ENCODE measurements at places on chromosomes 4 and X.

DNA sequence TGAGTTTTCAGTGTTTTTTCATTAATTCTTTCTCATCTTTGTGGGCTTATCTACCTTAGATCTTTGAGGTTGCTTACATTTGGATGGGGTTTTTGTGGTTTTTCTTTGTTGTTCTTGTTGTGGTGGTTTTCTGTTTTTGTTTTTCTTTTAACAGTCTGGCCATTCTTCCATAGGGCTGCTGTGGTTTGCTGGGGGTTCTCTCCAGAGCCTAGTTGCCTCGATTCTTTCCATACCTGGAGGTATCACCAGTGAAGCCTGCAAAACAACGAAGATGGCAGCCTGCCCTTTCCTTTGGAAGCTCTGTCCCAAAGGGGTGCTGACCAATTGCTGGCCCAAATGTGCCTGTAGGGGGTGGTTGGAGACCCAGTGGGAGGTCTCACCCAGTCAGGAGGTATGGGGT, 168.6 kb upstream of the CLNK start:
- no peak for DNase-seq

DNA sequence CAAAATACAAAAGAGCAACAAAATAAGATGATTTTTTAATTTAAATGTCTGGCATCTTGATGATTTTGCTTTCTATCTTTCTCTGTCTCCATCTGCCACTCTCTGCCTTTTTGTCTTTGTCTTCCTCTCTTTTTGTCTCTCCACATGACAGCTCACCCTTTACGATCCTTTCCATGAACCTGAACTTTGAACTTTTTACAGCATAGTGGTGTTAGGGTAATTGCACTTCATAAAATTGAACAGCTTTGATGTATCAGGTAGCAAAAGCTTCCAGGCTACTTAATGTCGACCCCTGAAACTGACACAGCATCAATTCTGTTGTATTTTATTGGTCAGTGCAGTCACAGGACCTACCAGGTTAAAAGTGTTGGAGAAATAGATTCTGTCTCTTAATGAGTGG, 1517.0 kb downstream of the ADGRL3 start:
- DNase-seq: no peak

DNA sequence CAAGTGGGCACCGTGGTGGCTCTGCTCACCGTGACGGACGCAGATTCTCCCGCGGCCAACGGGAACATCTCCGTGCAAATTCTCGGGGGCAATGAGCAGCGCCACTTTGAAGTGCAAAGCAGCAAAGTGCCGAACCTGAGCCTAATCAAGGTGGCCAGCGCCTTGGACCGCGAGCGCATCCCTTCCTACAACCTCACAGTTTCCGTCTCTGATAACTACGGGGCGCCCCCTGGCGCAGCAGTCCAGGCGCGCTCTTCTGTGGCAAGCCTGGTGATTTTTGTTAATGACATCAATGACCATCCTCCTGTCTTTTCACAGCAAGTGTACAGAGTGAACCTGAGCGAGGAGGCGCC, 2.7 kb downstream of the FAT4 start:
- no peak for DNase-seq

- DNase-seq: no peak
These were observed 32.3 kb downstream of the MAML3 start for GRCh38 chr4:140121646-140122045.

GRCh38 chrX:17032351-17032750, 85.9 kb downstream of the REPS2 start:
- DNase-seq: no peak

DNA sequence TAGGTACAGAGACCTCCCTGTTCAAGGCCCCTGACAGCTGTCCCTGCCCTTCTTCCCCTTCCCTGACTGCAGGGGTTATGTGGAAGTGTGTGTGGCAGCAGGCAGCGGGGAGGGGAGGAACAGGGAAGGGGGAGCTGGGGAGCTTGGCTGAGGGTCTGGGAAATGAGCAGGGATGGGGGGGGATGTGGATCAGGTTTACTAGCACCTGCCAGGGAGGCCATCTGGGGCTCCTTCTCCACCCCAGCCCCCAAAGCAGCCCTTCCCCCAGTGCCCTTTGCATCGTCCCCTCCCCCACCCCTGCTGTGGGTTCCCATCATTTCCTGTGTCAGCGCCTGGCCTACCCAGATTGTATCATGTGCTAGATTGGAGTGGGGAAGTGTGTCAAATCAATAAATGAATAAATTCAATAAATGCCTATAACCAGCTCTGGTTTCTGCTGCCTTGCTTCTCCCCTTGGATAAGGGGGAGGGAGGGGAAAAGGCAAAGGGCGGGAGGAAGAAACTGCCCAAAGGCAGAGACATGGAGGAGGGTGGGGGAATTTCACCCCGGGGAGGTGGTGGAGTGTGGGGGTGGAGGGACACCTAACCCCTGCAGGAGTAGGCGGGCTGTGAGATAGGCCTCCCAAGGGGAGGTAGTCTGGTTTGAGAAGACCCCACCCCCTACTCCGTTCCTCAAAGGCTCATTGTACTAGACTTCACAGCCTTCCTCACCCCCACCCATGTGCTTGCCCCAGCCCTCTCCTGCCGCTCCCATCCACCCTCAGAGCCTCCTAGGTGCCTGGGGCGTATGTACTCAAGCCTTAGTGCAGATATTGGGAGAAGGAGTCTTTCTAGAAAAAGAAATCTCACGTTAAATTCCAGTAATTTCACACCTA, 3.2 kb downstream of the CXorf65 start:
- DNase-seq: no peak

DNA sequence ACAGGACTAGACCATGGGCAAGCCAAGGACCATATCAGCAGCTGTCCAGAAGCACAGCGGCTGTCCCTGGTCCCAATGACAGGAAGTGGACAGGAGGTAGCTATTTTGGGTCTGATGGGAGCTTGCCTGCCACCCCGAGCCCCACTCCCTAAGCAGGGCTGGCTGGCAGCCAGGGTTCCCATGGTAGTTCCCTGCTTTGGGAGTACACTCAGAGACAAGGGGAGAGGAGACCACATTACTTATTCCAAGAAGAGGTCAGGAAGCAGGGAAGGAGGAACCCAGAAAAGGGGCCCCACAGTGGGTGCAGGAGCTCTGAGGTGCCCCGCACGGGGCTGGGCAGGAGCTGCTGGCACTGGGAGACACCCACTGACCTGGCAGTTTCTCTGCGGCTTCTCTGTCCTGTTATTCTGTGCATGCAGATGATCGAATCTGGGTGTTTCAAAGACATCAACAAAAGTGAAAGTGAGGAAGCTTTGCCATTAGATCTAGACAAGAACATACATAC, 36.3 kb downstream of the HTT-AS start:
- DNase-seq: no peak

GRCh38 chrX:6374556-6374955, 145.9 kb upstream of the NLGN4X start:
- no peak for DNase-seq

DNA sequence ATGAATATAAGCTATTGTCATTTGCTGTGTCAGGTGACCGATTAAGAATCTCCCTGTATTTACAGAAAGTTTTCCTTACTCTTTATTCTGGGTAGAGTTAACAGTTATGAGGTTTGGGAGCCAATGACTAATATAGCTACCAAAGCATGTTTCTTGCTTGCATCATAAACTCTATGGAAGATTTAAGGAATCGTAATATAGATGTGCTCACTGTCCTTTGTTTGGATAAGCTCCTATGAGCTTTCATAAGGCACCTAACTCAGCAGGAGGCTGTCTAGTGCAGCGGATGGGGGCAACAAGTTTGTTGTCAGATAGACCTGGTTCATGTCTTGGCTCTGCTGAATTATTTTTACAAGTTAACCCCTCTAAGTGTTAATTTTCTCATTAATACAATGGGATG, 75.0 kb upstream of the PAQR3 start:
- no peak for DNase-seq

GRCh38 chr4:109913596-109914241, 1.0 kb downstream of the EGF start:
- DNase-seq: no peak

DNA sequence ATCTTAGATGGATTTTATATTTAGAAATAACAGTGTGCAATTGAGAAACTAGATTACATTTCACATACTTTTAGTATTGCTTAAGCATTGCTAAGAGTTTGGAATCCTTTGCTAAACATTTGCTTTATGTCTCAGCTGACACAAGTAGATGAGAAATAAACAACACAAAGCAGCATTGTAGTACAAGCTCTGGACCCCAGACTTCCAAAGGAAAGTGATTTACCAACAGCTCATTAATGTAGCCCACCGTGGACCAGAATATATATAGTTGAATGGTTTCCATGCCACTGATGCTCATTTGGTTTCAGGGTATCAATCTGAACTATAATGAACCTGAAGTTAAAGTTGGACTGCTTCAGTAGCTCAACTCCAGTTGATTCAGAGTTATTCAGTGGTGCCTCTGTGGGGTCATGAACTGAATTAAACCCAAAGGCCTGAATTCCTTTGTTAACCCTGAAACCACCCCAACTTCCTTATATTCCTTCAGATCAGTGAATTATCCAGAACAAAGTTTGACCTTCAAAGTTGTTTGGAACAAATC, 132.1 kb upstream of the NEIL3 start:
- DNase-seq: no peak

DNA sequence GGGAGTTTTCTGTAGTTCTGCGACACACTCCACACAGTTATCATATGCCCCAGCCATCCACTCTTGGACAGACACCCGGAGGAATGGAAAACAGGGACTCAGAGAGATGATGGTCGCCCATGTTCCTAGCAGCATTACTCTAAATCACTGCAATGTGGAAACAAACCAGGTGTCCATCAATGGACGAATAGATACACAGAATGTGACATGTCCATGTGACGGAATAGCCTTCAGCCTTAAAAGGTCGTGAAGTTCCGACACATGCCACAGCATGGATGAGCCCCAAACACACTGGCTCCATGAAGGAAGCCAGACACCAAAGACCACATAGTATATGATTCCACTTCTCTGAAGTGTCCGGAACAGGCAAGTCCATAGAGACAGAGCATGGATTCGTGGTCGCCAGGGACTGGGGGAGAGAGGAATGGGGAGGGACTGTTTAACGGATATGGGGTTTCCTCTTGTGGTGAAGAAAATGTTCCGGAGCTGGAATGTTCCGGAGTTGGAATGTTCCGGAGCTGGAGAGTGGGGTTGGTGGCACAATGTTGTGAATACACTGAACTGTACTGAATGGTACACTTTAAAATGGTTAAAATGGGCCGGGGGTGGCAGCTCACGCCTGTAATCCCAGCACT, 28.7 kb upstream of the AFAP1 start:
- no peak for DNase-seq

- DNase-seq: no peak
These were observed 12.4 kb upstream of the SH3RF1 start for GRCh38 chr4:169283114-169283509.

DNA sequence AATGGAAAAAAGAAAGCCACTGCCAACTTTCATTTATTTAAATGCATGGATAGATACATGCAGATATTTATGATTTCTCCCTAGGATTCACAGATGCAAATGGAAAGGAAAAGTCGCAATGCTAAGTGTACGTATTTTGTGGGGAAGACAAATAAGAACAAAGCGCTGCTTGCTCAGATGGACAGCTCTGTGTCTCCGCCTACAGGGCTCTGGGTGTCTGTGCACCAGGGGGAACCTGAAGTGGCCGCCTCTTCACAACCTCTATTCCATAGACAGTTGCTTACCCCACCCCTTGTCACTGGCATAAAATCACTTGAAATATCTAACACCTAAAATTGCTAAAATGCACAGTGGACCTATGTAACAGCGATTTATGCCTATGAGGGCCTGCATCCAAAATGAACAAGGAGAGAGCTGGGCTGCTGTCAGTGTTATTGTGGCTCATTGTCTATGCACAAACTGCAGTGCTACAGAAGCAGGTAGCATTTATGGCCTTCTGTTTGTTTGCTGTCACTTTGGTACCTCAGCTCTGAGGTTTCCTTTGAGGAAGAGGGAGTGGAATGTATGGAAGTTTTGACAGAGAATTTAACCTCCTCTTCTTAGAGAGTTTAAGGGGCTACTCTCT, 58.6 kb upstream of the PAGE1 start:
- peak; percentile 10 for DNase-seq

DNA sequence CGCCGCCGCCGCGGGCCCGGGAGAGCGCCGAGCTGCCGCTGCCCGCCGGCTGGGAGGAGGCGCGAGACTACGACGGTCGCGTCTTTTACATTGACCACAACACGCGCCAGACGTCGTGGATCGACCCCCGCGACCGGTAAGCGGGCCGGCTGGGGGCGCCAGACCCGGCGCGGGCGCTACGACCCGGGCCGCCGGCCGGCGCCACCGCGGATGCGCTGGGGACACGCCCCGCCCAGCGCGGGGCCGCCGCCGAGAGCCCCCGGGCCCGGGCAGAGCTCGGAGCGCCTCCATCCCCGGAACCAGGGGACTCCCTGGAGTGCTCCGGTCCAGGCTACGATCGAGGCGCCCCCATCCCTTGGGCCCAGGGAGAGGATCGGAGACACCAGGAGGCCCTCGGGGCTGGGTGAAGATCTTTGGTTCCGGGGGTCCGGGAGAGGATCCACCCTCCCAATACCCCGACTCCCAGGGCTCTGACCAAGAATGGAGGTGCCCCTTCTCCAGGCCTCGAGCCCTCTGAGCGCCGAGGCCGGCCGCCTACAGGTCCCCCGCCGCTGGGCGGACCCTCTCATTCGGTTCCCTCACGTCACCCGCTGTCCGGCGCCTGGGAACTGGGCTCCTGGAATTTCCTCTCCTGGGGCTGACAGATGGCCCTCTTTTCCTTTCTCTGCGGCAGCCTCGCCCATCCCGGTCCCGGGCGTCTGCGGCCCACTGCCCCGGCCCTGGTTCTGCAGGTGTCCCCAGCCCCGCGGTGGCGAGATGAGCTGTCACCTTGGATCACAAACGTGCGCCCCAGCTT, 48.8 kb downstream of the CLDN34 start:
- no peak for DNase-seq

GRCh38 chrX:69285401-69285877, 120.2 kb upstream of the PJA1 start:
- DNase-seq: no peak

DNA sequence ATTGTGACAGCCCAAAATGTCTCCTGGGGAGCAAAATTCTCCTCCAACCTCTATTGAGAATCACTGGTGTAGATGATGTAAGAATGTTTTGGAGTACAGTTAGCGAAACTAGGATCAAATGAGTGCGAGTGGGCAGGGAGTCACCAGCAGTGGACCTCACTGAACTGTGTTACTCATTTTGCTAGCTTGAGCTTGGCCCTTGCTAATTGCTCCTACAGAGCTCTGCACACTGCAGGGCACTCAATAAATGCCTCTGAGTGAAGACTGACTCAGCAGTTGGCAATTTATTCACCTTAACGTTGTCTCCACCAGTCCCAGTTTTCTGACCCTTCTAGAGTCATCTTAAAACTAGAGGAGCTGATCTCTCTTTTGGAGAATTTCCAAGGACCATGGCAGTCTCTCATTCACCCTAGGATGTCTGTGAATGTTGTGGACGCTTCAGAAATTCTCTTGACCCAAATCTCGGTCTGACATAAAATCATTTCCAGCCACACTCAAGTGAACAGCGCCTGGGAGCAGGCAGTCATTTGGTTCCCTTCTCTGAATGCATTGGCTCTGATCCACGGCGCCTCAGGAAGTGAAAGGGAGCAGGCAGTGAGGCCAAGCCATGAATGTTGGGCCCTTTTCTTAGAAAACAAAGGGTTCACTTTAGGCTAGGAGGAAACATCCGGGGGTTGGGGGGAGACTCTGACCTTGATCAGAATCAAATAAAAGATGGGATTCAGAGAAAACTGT, 148.1 kb downstream of the NWD2 start:
- no peak for DNase-seq

GRCh38 chrX:71095033-71095432, 618 bp upstream of the FOXO4 start:
- no peak for DNase-seq

- no peak for DNase-seq
These were observed 140.0 kb upstream of the MSX1 start for GRCh38 chr4:4719436-4719835.

- DNase-seq: no peak
These were observed 1256.5 kb downstream of the STIM2 start for GRCh38 chr4:28117084-28117682.
